ENCODE measurements at places on chromosomes 2 and 18.

DNA sequence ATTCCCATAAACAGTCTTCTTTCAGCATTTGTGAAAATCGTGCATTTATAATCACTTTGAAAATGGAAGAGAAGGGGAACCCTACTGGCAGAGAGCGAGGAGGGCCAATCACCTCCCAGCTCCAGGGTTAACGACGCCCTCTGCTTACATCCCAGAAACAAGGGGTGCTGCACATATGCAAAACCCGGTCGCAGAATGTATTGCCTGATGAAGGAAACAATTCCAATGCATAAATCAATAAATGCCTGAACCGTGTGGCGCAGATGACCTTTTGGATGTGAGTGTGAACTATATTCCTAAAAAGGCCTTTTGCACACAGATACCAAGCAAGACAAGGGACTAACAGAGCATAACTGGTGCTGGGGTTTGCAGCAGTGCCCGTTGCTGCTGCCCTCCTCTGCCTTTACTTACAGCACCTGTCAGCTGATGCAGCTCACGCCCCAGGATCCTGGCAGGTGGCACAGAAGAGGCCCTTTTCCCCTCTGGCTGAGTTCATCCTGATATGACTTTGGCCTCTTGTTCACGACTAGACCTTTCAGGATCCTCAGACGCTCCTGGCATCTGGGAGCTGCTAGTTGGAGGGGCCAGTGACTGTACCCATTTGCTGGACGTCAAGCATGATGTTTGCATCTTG lies 67.8 kb downstream of the MYT1L start:
- no peak for DNase-seq

- DNase-seq: no peak
Observed at GRCh38 chr2:98026927-98027522, 31.3 kb upstream of the TMEM131 start.

- no peak for DNase-seq
Observed at GRCh38 chr2:215697003-215697402, 261.1 kb upstream of the FN1 start.

DNA sequence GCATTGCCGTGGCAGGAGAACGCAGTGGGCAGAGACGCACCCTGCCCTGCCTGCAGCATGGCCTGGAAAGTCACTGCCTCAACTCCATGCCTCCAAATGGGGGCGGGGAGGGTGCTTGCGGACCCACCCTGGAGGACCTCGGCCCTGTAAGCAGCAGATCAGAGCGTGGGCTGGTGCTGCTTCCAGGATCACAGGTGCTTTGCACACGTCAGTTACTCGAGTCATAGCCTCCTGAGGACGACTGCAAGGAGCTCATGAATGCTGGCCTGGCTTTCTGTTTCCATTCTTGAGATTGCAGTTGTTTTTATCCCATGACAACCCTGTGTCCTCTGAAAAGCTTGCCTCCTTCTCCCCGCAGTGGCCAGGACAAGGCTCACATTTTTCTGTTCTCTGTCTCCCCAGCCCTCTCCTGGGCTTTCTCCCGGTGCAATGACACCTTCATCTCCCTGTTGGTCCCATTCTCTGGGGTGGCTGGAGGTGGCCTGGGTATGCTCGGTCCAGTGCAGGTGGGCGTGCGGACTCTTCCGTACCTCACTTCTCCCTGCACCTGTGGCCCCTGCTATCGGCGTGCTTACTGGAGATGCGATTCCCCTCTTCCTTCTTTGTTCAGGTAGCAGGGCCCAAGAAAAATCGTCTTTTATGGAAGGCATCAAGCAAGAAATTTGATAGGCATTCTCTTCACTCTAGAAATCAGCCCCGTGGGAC lies 208.0 kb downstream of the GBX2 start:
- no peak for DNase-seq

- peak; percentile 45 for DNase-seq
Observed at GRCh38 chr2:101337877-101338276, 29.4 kb upstream of the RNF149 start.

DNA sequence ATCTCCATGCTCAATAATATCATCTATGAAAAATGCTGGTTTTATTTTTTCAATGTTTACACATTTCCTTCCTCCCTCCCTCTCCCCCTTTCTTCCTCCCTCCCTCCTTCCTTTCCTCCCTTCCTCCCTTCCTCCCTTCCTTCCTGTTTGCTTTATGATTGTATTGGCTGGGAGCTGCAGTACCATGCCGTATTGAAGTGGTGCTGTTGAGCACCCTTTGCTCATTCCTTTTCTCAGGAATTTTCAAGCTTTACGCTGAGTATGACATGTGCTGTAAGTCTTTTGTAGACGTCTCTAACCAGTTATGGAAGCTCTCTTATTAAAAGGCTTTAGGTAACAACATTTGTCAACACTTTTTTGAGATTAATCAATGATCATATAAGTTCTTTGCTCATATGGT lies 100.4 kb downstream of the SNTG2 start:
- DNase-seq: peak; percentile 8

- no peak for DNase-seq
Observed at GRCh38 chr18:6962571-6963451, 154.8 kb downstream of the LAMA1 start.

GRCh38 chr18:77144046-77144445 lies 11.5 kb upstream of the MBP start:
- DNase-seq: no peak

GRCh38 chr2:160632084-160632975 lies 138.7 kb upstream of the RBMS1 start:
- no peak for DNase-seq

GRCh38 chr2:111957872-111958354 lies 59.5 kb downstream of the MERTK start:
- DNase-seq: no peak

DNA sequence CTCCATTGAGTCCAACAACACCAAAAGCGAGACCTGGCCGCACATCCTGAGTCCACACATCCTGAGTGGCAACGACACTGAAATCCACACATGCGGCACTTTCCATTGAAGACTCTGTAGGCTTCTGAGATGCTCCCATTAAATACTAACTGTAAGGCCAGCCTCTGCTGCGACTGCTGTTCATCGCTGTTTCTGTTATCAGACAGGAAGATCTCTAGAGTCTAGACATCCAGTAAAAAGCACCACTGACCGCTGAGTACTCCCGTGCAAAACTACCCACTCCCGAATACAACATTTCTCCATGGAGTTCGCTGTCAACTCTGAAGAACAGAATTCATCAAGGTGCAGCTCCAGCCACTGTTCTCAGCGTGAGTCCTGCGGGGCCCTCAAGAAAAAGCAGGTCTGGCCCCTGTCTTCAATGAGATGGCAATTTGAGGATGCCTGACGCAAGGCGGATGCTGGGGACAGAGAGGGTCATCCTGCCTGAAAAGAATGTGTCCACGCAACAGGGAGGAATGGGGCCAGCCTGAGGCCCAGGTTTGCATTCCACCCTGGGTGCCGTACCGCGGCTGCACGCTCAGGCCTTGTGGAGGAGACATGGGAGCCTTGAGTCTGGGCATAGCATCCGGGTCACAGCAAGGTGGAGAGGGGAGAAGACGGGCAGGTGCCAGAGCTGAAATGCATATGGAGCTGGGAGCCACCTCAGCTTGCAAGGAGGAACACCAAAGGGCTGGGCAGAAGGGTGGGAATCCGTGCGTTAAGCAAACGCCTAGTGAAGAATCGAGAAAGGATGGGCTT lies 61.9 kb downstream of the ZNF516 start:
- no peak for DNase-seq

DNA sequence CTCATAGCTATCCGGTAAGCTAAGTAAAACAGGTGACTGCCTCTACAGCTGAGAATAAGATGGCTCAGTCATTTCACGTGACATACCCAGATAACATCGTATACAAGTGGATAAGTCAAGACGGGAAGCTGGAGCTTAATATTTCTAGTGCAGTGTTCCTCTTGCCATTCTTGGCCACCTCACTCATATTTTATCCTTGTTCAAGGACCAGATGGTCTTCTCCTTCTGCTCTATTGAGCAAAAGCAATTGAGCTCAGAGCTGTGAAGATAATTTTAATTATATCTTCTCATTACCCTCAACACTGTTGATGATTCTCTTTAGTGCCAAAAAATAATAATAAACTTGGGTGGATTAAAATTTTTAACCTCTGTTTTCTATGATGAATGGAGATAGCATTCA lies 201.1 kb downstream of the DCC start:
- no peak for DNase-seq

DNA sequence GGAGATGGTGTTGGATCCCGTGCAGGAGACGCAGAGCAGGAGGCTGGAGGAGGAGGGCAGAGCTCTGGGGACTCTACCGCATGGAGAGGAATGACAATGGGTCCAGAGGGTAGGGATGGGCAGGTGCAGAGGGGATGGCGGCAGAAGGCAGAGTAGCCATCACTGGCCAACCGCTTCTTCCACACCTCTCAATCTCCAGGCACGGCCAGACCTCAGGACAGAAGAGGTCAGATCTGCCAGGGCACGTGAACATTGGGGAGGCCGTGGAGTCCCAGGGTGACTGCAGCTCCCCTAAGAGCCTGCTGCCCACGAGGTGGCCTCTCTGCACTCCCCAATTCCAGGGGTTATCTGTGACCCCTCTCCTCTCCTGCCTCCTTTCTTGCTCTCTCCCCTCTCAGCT lies 162.7 kb upstream of the HDAC4 start:
- DNase-seq: no peak

- DNase-seq: no peak
Observed at GRCh38 chr2:16218625-16219024, 278.3 kb downstream of the MYCN start.

- DNase-seq: no peak
Observed at GRCh38 chr18:6763524-6763923, 34.0 kb downstream of the ARHGAP28 start.

- DNase-seq: peak; percentile 72
Observed at GRCh38 chr2:220962556-220962955, 609.5 kb downstream of the EPHA4 start.

GRCh38 chr18:59357928-59358327 lies 1.1 kb downstream of the LMAN1 start:
- peak; percentile 89 for DNase-seq

DNA sequence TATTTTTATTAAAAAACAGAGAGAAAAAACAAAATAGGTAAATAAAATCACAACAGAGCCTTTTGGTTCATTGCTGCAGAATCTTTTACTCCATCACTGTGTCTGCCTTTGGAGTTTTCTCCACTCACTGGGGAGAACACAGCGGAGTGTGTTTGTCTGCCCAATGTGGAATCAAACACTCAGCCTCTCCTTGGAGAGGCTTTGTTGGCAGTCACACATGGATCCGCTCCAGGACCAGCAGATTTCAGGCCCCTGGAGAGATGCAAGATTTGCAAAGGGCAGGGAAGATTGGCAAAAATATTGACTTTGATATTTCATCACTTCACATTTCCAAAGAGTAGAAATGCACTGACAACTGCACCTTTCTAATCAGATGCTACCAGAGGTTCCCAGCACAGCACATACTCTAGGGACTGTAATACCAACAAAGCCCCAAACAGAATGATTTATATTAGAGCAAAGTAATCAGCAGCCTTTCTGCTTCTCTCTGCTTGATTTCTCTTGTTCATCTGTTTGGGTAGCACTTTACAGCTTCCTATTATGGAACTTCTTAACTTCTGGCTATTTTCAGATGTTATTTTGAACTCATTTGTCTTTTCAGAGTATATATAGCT lies 1898.8 kb upstream of the PIK3C3 start:
- no peak for DNase-seq

GRCh38 chr2:15168116-15168515 lies 393.0 kb downstream of the NBAS start:
- DNase-seq: no peak

- no peak for DNase-seq
Observed at GRCh38 chr18:3058328-3059191, 45.6 kb upstream of the LPIN2 start.

DNA sequence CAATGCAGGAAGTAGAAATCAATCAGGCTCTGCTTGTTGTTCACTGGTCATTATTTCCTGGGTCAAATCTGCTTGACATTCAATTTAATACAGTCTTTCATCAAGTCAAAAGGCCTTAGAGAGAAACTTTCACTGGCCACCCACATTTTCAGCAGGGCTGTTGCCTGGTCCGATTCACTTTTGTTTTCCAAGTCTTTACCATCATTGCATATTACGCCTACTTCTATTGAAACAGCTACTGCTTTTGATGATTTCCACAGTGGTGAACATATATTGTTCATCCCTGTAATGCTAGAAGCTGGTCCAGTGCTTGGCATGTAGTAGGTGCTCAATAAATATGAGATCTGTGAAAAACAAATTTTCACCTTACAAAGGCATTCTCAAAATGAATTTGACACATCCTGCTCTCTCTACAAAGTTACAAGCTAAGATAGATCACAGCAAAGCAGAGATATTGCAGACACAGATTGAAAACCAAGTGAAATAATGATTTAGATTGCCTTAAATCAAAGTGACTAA lies 600.1 kb downstream of the ARHGAP15 start:
- DNase-seq: no peak

GRCh38 chr18:48762836-48763718 lies 187.7 kb downstream of the SMAD7 start:
- DNase-seq: no peak

- DNase-seq: no peak
Observed at GRCh38 chr2:23008951-23009350, 376.0 kb upstream of the KLHL29 start.

- DNase-seq: no peak
Observed at GRCh38 chr2:120245520-120246332, 6.9 kb upstream of the RALB start.

Measured in astrocyte (in vitro differentiated cells and primary cell).